ENCODE measurements at places on chromosomes 16 and 17. TPM values are rescaled to one million over a fixed set of nuclear protein-coding genes. Genes with fewer than 3 reads are reported as not detected.

The HS3ST3B1 gene
- total RNA-seq: 7.3 TPM

The TBC1D26 gene
- 0.29 TPM for total RNA-seq

The OR4D1 gene
- not detected for total RNA-seq

The CD19 gene
- total RNA-seq: 0.47 TPM

The ITGB3 gene
- 2.7 TPM for total RNA-seq

The RNF112 gene
- 1.1 TPM for total RNA-seq

The GPR139 gene
- not detected for total RNA-seq

The GRB7 gene
- 49.4 TPM for total RNA-seq

The GP1BA gene
- not detected for total RNA-seq

The NRN1L gene
- total RNA-seq: 4.3 TPM

The CACNG3 gene
- total RNA-seq: not detected

The CES1 gene
- total RNA-seq: 6.0 TPM

The ZACN gene
- total RNA-seq: not detected

The MSLN gene
- 0.49 TPM for total RNA-seq

GRCh38 chr16:28875134-28876018 is 2.9 kb upstream of the ATP2A1 start:
- peaks cover 40% of the 10 kb centered on the region for H3K36me3 ChIP-seq
- H3K27ac ChIP-seq: no peak overlapping the region
- no peak for DNase-seq
- peaks cover 15% of the 10 kb centered on the region for H3K4me1 ChIP-seq

DNA sequence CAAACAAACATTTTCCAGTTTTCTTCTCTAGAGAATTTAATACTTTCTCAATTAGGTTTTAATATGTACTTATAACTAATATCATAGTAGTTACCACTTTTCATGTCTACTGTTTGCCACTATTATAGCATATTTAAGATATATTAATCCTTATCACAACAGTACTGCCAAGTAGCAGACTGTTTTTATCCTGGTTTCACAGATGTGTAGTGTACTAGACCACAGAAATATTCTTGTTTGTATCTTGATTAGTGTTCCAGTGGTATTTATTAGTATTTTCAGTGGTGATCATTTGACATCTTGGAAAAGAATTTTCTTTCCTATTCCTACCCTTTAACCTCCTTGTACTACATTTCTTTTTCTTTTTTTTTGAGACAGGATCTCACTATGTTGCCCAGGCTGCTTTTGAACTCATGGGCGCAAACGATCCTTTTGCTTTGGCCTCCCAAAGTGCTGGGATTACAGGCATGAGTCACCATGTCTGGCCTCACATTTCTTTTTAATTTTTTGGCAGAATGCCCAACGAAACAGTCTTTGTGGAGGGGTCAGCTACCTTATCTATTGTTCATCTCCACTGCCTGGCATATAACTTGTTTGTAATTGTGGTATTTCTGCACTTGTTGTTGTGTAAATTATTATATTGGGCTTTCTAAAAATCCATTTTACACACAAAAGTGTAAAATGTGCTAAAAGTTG is 27.2 kb downstream of the MAP2K4 start:
- H3K27ac ChIP-seq: no peak overlapping the region
- H3K36me3 ChIP-seq: no peaks in the 10 kb centered on the region
- DNase-seq: no peak
- peaks cover 14% of the 10 kb centered on the region for H3K4me1 ChIP-seq
- H3K27me3 ChIP-seq: no peaks in the 10 kb centered on the region

- no peak for DNase-seq
- H3K27me3 ChIP-seq: peaks cover 30% of the 10 kb centered on the region
- H3K27ac ChIP-seq: no peak overlapping the region
- H3K4me1 ChIP-seq: no peaks in the 10 kb centered on the region
- H3K4me3 ChIP-seq: no peak overlapping the region
These were observed 96.2 kb downstream of the PGS1 start for GRCh38 chr17:78474614-78475146.

- no peak overlapping the region for H3K27ac ChIP-seq
- H3K36me3 ChIP-seq: no peaks in the 10 kb centered on the region
- DNase-seq: no peak
- H3K4me3 ChIP-seq: no peak overlapping the region
- H3K27me3 ChIP-seq: peaks cover 24% of the 10 kb centered on the region
These were observed 160.5 kb upstream of the TNRC6C start for GRCh38 chr17:77798031-77798430.

- peak overlapping the region; percentile 13 for H3K4me3 ChIP-seq
- peaks cover 39% of the 10 kb centered on the region for H3K4me1 ChIP-seq
- peak; percentile 91 for DNase-seq
- H3K27me3 ChIP-seq: peaks cover under 1% of the 10 kb centered on the region
These were observed 70.1 kb upstream of the CREBBP start for GRCh38 chr16:3950343-3951193.

DNA sequence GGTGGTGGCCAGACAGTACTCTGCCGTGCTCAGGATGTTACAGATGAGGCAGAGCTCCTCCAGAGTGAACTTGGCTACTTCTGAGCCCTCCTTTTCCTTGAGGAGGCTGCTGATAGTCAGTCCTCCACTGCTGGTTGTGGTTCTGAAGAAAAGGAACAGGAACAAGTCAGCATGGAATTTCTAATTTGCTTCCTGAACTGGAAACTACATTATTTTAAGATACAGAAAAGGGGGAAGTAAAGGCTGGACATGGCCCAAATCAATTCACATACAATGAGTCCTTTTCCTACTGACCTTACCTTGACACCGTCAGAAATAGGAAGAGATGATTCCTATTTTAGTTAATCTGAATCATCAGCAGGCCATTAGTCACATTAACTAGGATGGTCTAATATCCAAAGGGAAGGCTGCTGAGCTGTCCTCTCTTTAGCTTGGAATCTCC is 154.2 kb downstream of the VPS53 start:
- H3K4me3 ChIP-seq: no peak overlapping the region
- peaks cover 10% of the 10 kb centered on the region for H3K4me1 ChIP-seq
- peaks cover 27% of the 10 kb centered on the region for H3K36me3 ChIP-seq
- H3K27ac ChIP-seq: no peak overlapping the region
- H3K27me3 ChIP-seq: no peaks in the 10 kb centered on the region
- no peak for DNase-seq

DNA sequence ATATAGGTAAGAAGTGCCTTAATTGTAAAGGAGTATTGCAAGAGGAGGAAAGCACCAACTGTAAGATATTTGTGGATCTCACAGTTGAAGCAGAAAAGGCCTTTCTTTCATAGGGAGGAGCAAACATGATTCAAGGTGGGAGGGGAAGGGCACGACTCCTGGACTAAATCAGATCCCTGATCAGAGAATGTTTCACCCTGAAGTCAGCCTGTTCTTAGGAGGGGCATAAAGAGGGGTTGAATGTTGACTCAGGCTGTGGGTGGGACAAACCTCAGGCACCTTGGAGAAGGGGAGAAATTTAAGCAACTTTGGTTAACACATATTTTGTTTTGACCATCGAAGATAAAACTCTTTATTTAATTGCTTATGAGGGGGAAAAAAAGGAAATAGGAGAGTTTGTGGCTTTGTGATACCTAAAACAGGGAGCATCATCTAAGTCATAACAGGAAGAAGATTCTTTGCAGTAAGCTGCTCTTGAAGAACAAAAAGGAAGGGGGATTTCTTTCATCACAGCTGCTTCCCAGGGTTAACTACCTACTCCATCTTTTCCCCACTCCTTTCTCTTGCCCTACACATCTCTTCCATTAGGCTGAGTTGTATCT is 158.6 kb upstream of the ZNF267 start:
- no peak for DNase-seq
- H3K4me3 ChIP-seq: no peak overlapping the region
- H3K27ac ChIP-seq: no peak overlapping the region
- H3K36me3 ChIP-seq: no peaks in the 10 kb centered on the region
- H3K4me1 ChIP-seq: peaks cover 23% of the 10 kb centered on the region
- no peaks in the 10 kb centered on the region for H3K27me3 ChIP-seq

DNA sequence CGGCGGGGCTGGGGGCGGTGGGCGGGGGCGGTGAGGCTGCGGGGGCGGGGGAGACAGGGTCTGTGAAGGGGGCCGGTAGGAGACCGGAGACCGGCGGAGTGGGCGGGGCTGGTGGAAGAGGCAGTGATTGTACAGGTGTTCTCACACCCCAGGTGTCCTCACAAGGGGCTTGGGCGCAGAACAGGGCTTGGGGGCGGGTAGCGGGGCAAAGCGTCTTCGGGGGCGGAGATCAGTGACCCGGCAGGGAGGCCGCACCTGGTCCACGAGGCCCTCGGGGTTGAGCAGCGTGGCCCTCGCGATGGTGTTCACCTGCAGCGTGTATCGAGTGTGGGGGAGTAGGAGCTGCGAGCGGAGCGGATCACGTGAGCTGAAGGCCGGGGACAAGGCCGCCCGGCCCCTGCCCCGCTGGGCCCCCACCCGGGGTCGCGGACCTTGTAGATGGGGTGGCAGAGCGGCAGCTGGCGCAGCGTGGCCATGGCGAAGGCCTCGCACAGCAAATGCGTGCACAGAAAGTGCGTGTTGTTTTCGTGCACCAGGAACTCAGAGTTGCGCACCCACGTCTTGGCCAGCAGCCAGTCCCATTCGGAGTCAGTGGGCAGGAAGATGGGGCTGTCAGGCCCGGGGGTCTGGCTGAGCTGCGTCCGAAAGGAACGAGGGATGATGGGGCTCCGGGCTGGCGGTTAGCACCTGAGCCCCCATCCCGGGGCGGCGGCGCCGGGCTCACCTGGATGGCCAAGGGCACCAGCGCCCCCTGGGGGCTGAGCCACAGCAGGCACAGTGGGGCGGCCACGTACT is 8.5 kb downstream of the ALOXE3 start:
- no peak overlapping the region for H3K27ac ChIP-seq
- no peak for DNase-seq
- H3K36me3 ChIP-seq: no peaks in the 10 kb centered on the region

DNA sequence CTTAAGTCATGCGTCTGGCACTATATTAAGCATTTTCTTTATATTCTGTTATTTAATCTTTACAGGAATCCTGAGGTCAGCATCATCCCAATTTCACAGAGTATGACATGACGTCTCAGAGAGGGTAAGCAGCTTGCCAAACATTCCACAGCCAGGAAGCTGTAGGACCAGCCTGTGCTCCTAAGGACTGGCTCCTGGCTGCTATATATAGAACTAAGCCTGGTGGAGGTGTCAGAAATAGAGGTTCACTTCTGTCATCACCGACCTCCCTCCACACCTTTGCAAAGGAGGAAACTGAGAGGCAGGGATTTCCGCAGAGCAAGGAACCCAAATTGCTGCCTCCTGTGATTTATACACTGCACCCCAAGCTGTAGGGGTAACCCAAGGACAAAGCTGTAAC is 37.9 kb upstream of the NDRG4 start:
- H3K27ac ChIP-seq: no peak overlapping the region
- H3K4me1 ChIP-seq: peaks cover 24% of the 10 kb centered on the region
- H3K36me3 ChIP-seq: no peaks in the 10 kb centered on the region
- H3K4me3 ChIP-seq: no peak overlapping the region
- peaks cover 44% of the 10 kb centered on the region for H3K27me3 ChIP-seq
- DNase-seq: no peak

DNA sequence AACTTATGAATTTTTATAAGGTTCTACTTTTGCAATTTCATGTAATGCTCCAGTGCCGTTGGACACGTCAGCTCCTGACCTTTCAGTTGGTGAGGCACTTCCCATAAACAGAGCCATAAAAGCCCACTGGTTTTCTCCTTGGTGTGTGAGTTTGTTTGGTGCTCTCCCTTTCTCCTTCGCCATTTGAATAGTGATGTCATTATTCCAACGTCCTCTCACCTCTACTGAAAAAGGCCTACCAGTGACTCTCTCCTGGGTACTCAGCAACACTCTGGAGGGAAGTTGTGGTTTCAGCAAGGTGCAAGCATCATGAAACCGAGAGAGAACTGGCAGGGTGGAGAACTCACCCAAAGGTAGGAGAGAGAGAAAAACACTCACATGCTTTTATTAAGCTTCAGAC is 29.6 kb upstream of the HNF1B start:
- no peaks in the 10 kb centered on the region for H3K4me1 ChIP-seq
- no peak for DNase-seq
- H3K27me3 ChIP-seq: peaks cover 7% of the 10 kb centered on the region
- no peak overlapping the region for H3K27ac ChIP-seq
- H3K4me3 ChIP-seq: no peak overlapping the region
- no peaks in the 10 kb centered on the region for H3K36me3 ChIP-seq

GRCh38 chr16:7513429-7513828 is 180.8 kb downstream of the RBFOX1 start:
- H3K27me3 ChIP-seq: peaks cover 8% of the 10 kb centered on the region
- H3K4me3 ChIP-seq: no peak overlapping the region
- no peaks in the 10 kb centered on the region for H3K36me3 ChIP-seq
- no peak overlapping the region for H3K27ac ChIP-seq

DNA sequence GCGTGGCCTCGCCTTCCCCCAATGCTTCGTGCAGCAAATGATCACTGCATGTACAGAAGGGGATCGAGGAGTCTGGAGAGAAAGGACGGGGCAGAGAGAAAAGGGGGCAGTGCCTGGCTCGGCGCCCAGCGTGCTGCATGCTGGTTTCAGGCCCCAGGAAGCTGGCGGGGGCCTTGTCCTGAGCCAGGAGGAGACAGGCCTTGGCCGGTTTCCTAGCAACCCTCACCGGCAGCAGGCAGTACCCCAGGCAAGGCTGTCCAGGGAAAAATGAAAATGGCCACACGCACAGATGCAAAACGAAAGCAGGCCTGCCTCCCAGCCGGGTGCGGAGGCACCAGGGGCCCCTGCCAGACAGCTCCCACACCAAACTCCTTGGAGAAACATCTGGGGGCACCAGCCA is 126.3 kb downstream of the ZFHX3 start:
- H3K36me3 ChIP-seq: no peaks in the 10 kb centered on the region
- H3K27ac ChIP-seq: no peak overlapping the region
- DNase-seq: no peak
- H3K27me3 ChIP-seq: no peaks in the 10 kb centered on the region

GRCh38 chr16:945271-946047 is 25.3 kb downstream of the LMF1 start:
- peaks cover 37% of the 10 kb centered on the region for H3K36me3 ChIP-seq
- DNase-seq: no peak
- H3K27me3 ChIP-seq: no peaks in the 10 kb centered on the region
- no peak overlapping the region for H3K4me3 ChIP-seq
- no peak overlapping the region for H3K27ac ChIP-seq
- no peaks in the 10 kb centered on the region for H3K4me1 ChIP-seq

DNA sequence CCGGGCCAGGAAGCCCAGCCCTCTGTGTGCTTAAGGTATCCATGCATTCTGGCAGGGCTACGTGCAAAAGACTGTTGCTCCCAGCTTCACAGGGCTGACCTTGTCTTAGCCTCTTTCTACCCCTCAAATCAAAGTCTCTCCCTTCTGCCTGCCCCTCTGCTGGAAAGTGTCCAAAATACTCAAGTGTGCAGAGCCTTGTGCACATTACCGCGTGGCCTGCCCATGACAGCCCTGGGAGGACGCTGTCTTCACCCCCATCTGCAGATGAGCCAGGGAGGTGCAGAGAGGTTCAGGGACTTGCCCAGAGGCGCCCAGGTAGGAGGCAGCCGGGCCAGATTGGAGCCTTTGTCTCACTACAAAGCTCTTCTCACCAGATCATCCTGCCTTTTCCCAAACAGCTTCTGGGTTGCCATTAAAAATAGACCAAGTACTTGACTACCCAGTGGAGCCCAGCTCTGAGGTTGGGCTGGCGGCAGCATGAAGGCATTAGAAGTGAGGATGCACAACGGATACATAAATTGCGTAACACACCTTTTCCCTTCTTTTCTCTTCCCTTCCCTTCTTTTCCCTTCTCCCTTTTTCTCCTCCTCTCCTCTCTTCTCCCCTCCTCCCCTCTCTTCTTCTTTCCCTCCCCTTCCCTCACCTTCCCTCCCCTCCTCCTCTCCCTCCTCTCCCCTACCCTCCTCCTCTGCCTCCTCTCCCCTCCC is 3.5 kb downstream of the CACNG4 start:
- no peaks in the 10 kb centered on the region for H3K36me3 ChIP-seq
- H3K27ac ChIP-seq: no peak overlapping the region
- peaks cover 89% of the 10 kb centered on the region for H3K27me3 ChIP-seq
- no peak overlapping the region for H3K4me3 ChIP-seq

All from suprapubic skin (tissue), 4 donors.